ENCODE measurements at places on chromosomes 2 and 18.

DNA sequence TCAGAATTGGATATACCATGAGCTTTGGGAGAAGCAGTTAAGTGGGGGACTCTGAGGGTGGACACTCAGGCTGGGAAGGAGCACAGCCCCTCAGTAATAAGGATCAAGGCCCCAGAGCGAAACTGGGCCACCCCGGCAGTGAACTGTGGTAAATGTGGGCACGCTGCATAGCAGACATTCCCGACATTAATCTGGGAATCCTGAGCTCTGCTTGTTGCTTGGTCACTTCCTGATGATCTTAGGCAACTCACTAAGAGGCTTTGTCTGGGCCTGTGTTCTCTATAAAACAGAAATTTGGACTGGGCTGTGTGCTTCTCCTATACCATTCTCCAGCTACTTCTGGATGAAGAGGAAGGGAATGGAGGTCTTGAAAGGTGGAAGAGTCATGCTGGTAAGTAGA lies 4.8 kb downstream of the TGFBRAP1 start:
- DNase-seq, result no peak

DNA sequence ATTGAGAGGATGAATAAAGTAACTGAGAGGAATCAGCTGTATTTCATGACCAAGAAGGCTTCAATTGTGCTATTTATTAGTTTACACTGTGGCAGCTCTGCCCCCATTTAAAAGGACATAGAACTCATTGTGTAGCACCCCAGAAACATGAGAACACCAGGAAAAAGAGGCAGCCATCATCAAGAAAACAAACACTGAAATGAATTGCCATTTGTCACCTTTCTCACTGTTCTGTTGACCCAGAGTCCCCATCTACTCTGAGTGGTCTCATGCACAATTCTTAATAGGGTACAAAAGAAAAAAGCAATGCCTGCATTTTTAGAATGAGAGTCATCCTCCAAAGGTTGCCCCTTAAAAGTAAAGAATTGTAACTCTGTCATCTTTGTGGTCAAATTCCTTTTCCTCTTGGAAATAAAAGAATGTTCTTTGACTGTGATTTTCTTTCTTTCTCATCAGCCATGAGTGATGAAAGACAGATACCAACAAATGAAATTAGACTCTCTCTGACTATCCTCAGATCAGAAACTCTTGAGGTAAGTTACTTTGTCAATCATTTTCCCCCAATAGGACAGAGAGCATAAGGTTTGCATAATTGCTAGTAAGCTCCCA lies 1941.9 kb upstream of the PIK3C3 start:
- peak; percentile 6 for DNase-seq

- DNase-seq, result no peak
Observed at GRCh38 chr2:96977631-96978195, 8.7 kb downstream of the FAM178B start.

DNA sequence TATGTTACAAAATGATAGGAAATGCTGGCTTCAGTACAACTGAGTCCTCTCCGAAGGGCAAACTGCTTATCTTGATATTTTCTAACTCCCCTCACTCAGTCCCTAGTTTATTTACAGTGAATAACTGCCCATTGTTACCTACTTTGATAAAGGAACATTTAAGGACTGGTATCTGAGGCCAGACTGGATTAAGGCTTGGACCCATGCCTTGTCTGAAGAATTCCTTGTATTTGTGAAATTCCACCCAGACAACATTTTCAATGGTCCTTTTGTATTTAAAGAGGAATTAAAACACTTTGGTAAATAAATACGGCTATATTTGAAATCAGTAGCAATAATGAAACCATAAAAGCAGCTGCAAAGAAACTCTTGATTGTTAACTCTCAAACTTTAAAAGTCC lies 58.3 kb downstream of the PELI1 start:
- DNase-seq, result no peak

- peak; percentile 63 for DNase-seq
Observed at GRCh38 chr2:25103287-25103871, 61.5 kb downstream of the EFR3B start.

Data from fibroblast of the conjunctiva (primary cell).